ENCODE measurements at places on chromosomes 5 and 9. TPM values are rescaled to one million over a fixed set of nuclear protein-coding genes. Genes with fewer than 3 reads are reported as not detected.

- no peak for DNase-seq
- H3K27me3 ChIP-seq: peaks cover 2% of the 10 kb centered on the region
- H3K4me3 ChIP-seq: no peak overlapping the region
- H3K4me1 ChIP-seq: peaks cover 7% of the 10 kb centered on the region
- H3K27ac ChIP-seq: no peak overlapping the region
Measured at GRCh38 chr9:698276-698675, 143.2 kb upstream of the DMRT1 start.

DNA sequence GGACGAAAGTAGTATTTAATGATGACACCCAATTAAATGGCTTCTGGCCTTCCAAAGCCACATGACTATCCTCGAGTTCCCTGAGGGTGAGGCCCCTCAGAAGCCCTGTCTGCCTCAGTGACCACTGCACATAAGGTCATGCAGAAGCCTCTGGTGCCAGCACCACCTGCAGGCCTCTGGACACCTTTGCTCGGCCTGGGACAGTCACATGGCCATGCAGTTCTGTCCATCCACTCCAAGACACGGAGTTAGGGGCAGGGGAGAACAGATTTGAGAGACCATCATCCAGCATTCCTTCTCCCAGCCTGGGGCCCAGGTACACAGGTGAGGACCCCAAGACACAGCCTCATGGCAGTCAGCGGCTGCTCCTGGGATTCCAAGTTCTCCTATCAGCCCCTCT lies 145.0 kb downstream of the ROR2 start:
- no peaks in the 10 kb centered on the region for H3K4me1 ChIP-seq
- no peak overlapping the region for H3K4me3 ChIP-seq
- H3K36me3 ChIP-seq: no peaks in the 10 kb centered on the region
- no peak overlapping the region for H3K27ac ChIP-seq
- no peak for DNase-seq

DNA sequence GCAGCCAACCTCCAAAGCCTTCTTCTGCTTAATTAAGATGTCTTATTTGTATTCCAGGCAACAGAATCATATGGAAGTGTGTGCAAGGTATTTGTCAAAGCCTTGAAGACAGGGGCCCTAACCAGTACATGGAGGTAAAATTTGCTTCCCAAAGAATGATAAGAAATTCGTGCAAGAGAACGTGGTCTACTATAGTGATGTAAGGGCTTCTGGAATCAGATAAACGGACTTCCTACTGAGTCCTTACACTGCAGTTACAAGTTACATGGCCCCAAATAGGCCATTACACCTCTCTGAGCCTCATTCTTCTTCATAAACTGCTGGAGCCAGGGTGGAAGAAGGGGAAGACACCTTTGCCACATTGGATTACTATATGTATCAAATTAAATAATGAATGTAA lies 15.9 kb upstream of the ISOC1 start:
- H3K4me3 ChIP-seq: no peak overlapping the region
- no peaks in the 10 kb centered on the region for H3K4me1 ChIP-seq
- DNase-seq: no peak
- peaks cover 10% of the 10 kb centered on the region for H3K27me3 ChIP-seq
- H3K27ac ChIP-seq: no peak overlapping the region
- no peaks in the 10 kb centered on the region for H3K36me3 ChIP-seq

DNA sequence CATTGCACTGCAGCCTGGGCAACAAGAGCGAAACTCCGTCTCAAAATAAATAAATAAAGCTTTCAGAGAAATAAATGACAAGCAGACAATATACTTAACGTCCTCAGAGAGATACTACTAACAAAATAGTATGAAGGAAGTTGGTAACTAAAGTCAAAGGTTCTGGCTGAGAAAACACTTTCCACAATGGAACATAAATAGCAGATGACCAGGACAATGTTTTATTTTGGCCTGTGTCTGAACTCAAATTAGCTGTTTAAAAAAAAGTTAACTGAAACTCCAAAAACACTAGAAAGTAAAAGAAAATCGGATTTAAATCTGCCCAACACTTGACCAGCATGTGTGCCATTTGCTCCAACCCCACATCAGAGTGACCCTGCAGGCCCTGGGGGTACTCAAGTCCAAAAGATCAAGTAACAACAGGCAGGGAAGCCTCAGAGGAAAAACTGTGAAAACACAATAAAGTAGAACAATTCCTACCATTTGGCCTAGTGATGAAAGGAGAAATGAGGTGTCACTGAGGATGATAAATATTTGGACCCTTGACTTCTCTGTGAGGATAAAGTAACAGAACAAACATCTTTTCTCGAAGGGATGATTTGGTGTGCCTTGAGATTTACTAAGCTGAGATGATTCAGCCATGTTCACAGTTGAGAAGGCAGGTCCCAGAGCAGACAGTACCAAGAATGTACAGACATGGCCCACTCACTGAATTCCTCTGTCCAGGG lies 47.7 kb downstream of the LHFPL2 start:
- no peaks in the 10 kb centered on the region for H3K36me3 ChIP-seq
- H3K27ac ChIP-seq: no peak overlapping the region
- peaks cover 15% of the 10 kb centered on the region for H3K27me3 ChIP-seq

GRCh38 chr9:81906671-81907070 lies 21.6 kb upstream of the SPATA31D4 start:
- H3K36me3 ChIP-seq: no peaks in the 10 kb centered on the region
- no peak overlapping the region for H3K4me3 ChIP-seq
- H3K27me3 ChIP-seq: no peaks in the 10 kb centered on the region
- no peak for DNase-seq
- H3K27ac ChIP-seq: no peak overlapping the region

DNA sequence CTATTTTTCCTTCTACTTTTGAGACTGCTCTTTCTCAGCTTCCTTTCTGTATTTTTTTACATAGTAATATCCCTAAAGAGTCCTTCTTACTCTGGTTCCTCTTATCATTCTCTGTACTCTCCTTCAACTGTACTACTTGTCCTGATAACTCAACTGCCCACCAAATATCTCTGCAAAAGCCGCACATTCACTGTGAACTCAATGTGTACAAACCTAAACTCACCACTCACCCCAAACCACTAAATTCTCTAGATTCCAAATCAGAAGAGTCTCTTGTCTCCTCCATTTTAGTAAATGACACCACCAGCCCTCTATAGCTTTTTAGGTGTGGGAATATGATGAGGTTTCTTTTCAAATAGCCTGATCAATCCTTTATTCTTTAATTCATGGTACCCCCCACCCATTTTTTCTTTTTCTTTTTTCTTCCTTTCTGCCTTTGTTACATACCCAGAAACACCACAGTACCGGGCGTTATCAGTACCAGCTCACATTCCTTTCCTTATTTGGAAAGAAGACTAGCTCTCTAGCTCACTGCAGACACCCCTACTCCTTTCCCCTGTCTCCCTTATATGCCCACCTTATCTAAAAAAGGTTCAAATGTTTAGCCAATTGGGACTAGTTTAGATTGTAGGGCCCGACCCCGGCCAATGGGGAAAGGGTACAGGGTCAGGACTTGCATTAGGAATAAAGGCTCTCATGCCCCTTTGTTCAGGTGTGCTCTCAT lies 63.1 kb upstream of the RANBP6 start:
- H3K4me3 ChIP-seq: no peak overlapping the region
- peaks cover 4% of the 10 kb centered on the region for H3K27me3 ChIP-seq
- peaks cover 3% of the 10 kb centered on the region for H3K4me1 ChIP-seq

- H3K4me1 ChIP-seq: peaks cover 6% of the 10 kb centered on the region
- H3K36me3 ChIP-seq: no peaks in the 10 kb centered on the region
- H3K27me3 ChIP-seq: peaks cover 13% of the 10 kb centered on the region
- no peak overlapping the region for H3K27ac ChIP-seq
Measured at GRCh38 chr9:72424131-72424530, 59.1 kb upstream of the ZFAND5 start.

GRCh38 chr5:154072414-154073171 lies 33.8 kb downstream of the MFAP3 start:
- no peaks in the 10 kb centered on the region for H3K36me3 ChIP-seq
- DNase-seq: peak; percentile 77
- H3K27me3 ChIP-seq: peaks cover 6% of the 10 kb centered on the region
- peaks cover 51% of the 10 kb centered on the region for H3K4me1 ChIP-seq
- H3K27ac ChIP-seq: peak overlapping the region; percentile 54

DNA sequence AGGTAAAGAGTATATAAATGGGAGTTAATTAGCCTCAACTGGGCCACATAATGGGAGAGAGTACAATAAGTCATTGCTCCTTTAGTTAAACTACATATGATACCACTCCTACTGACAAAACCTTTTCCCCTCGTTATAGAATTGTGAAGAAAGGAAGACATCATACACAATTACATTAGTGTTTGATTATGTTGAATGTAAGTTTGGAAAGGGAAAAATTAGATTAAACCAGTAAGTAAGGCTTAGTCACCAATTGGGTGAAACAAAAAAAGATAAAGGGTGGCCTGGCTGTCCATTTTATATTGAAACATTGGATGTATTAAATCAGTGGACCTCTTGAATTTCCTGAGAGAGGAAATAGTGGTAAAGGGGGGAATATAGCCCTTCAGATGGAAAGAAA lies 464.3 kb upstream of the PAPPA start:
- no peaks in the 10 kb centered on the region for H3K27me3 ChIP-seq
- H3K36me3 ChIP-seq: no peaks in the 10 kb centered on the region
- H3K4me1 ChIP-seq: no peaks in the 10 kb centered on the region
- H3K4me3 ChIP-seq: no peak overlapping the region
- no peak for DNase-seq

- H3K4me3 ChIP-seq: no peak overlapping the region
- H3K36me3 ChIP-seq: peaks cover 73% of the 10 kb centered on the region
- H3K4me1 ChIP-seq: peaks cover 25% of the 10 kb centered on the region
- no peaks in the 10 kb centered on the region for H3K27me3 ChIP-seq
Measured at GRCh38 chr5:387491-388265, 55.3 kb upstream of the EXOC3 start.

GRCh38 chr5:4700069-4700468 lies 440.1 kb upstream of the ADAMTS16 start:
- no peak for DNase-seq
- H3K4me3 ChIP-seq: no peak overlapping the region
- no peak overlapping the region for H3K27ac ChIP-seq
- H3K27me3 ChIP-seq: no peaks in the 10 kb centered on the region
- H3K36me3 ChIP-seq: no peaks in the 10 kb centered on the region

- H3K27me3 ChIP-seq: peaks cover 2% of the 10 kb centered on the region
- no peak for DNase-seq
- H3K4me3 ChIP-seq: no peak overlapping the region
- H3K4me1 ChIP-seq: no peaks in the 10 kb centered on the region
- no peaks in the 10 kb centered on the region for H3K36me3 ChIP-seq
Measured at GRCh38 chr5:31605920-31606319, 33.0 kb upstream of the PDZD2 start.

GRCh38 chr5:111856876-111857466 lies 100.0 kb upstream of the NREP start:
- no peak overlapping the region for H3K27ac ChIP-seq
- no peaks in the 10 kb centered on the region for H3K27me3 ChIP-seq
- H3K4me1 ChIP-seq: no peaks in the 10 kb centered on the region
- DNase-seq: no peak

DNA sequence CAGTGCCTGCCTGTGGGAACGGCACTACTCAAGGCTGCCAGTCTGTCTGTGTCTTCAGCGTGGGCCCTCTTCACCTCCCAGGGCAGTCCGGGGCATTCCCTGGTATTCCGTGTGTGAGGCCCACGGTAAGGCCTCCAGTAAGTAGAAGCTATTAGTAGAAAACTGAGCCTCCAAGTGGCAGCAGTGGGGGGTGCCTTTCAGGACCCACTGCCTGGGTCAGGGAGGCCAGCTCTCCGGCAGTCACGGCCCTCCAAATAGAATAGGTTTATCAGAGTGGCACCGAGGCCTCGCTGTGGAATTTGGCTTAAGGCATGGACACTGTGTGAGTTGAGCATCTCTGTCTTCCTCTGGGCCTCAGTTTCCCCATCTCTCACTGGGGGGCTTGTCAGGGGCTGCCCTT lies 23.1 kb downstream of the ADAMTSL2 start:
- no peak overlapping the region for H3K27ac ChIP-seq
- no peaks in the 10 kb centered on the region for H3K36me3 ChIP-seq
- no peak overlapping the region for H3K4me3 ChIP-seq
- H3K4me1 ChIP-seq: peaks cover 6% of the 10 kb centered on the region
- no peaks in the 10 kb centered on the region for H3K27me3 ChIP-seq
- DNase-seq: no peak

- H3K27me3 ChIP-seq: no peaks in the 10 kb centered on the region
- no peak for DNase-seq
- H3K4me1 ChIP-seq: no peaks in the 10 kb centered on the region
- no peak overlapping the region for H3K27ac ChIP-seq
- H3K4me3 ChIP-seq: no peak overlapping the region
Measured at GRCh38 chr9:13555516-13555915, 276.0 kb upstream of the MPDZ start.

GRCh38 chr5:1111727-1112289 lies at the start of gene SLC12A7:
Gene SLC12A7, minus strand, starts transcription at chr5:1112063. Its CDS starts 72 bp downstream, at chr5:1111991.
- peak within 1 kb of the TSS; percentile 81 for H3K27ac ChIP-seq
- peaks cover 29% of the 10 kb centered on the region for H3K4me1 ChIP-seq
- no peaks in the 10 kb centered on the region for H3K27me3 ChIP-seq
- peak within 1 kb of the TSS; percentile 89 for H3K4me3 ChIP-seq
- peaks cover 11% of the 10 kb centered on the region for H3K36me3 ChIP-seq

Gene FBN2
- not detected for total RNA-seq

Gene SCGB3A2
- total RNA-seq: not detected

Gene PPP3R2
- not detected for total RNA-seq

Gene SPINK6
- total RNA-seq: not detected

Gene SLCO6A1
- total RNA-seq: not detected

Gene ZNG1C
- total RNA-seq: 40.3 TPM

Gene NMUR2
- total RNA-seq: not detected

Gene NUTM2G
- not detected for total RNA-seq

Gene FAM221B
- total RNA-seq: not detected

Measured in activated T-helper 2 cell treated with anti-CD3 and anti-CD28 coated beads, Interferon-gamma antibody, Interleukin-2, Interleukin-4, amounts not matched to agents 10 μg/mL and 5 μg/mL and 100 μg/mL, durations not matched to agents 14 hours and 24 hours and 36 hours (primary cell).